Stimulated activated naive B cell treated with anti-CD40 and anti-IgM and Interleukin-4, amounts not matched to agents 10 μg/mL and 1 μg/mL and 100 μg/mL, for 72 hours (primary cell): ENCODE measurements at places on chromosomes 7 and 10.
A peak's percentile ranks its signal among the peaks of the same experiment; 100 is the strongest.

GRCh38 chr10:132223156-132223590, 36.4 kb downstream of the DPYSL4 start:
- H3K27ac ChIP-seq = no peak overlapping the region
- H3K36me3 ChIP-seq = peaks cover 24% of the 10 kb centered on the region
- H3K27me3 ChIP-seq = no peaks in the 10 kb centered on the region
- no peak overlapping the region for H3K4me3 ChIP-seq
- peak; percentile 58 for DNase-seq

DNA sequence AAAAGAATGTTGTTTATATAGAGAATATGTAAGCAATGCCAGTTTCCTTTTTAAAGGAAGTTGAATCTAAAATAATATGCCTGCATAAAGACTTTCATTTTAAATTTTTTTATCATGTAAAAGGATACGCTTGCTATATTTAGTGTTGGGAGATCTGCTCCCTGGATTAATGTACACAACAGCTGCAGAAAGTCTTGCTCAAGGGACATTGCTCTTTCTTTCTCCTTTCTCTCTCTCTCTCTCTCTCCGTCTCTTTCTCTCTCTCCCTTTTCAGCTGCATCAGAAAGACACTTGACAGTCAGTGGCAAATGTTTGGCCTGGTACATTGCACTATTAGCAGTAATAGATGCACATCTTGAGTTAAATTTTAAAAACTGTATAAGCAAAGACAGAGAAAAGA, 739 bp downstream of the MYPN start:
- no peak for DNase-seq
- H3K36me3 ChIP-seq = no peaks in the 10 kb centered on the region
- no peaks in the 10 kb centered on the region for H3K27me3 ChIP-seq
- no peak overlapping the region for H3K27ac ChIP-seq
- peaks cover 2% of the 10 kb centered on the region for H3K4me1 ChIP-seq

- no peak for DNase-seq
- no peak overlapping the region for H3K27ac ChIP-seq
- H3K4me1 ChIP-seq = peaks cover 6% of the 10 kb centered on the region
- H3K27me3 ChIP-seq = peaks cover 33% of the 10 kb centered on the region
- no peak overlapping the region for H3K4me3 ChIP-seq
- H3K36me3 ChIP-seq = no peaks in the 10 kb centered on the region
These were observed 352.8 kb downstream of the KCNMA1 start for GRCh38 chr10:77284797-77285196.

DNA sequence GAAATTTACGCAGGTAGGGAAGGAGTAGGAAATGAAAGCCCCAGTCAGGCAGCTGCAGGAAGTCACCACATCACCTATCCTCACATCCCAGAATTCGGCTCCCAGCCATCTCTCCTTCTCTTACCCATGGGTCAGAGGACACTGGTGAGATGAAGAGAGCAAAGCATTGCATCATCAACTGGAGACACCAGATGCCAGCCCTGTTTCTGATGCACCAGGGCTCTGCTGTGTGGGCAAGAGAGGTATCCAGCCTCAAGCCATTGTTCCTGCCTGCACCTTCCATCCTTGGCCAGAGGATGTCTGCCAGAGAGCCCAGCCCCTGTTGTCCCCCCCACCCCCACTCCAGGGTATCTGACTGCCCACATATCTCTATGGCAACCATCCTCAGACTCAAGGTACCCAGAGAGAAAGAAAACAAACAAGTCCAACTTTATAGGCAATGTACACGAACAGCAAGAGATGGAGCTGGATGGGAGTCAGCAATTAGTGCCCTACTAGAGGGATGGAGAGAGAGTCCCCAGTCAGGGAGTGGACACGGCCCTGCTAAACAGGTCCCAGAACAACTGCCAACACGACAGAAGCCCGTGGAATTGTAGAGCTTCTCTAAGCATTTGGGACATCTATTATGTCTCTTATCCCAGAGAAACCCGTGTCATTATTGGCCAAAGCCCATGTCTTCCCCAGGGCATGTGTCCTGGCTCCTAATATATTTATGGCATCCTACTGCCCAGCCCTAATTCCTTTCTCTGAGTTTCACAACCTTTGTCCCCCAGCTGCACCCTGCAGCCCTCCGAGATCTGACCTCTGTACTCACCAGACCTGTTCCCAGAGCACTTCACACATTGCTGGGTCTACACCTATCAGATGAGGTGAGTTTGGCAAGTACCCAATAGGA, 2.8 kb downstream of the CAMK2G start:
- peaks cover 32% of the 10 kb centered on the region for H3K36me3 ChIP-seq
- no peak for DNase-seq
- peak overlapping the region; percentile 14 for H3K27ac ChIP-seq
- no peaks in the 10 kb centered on the region for H3K27me3 ChIP-seq
- peaks cover 77% of the 10 kb centered on the region for H3K4me1 ChIP-seq

DNA sequence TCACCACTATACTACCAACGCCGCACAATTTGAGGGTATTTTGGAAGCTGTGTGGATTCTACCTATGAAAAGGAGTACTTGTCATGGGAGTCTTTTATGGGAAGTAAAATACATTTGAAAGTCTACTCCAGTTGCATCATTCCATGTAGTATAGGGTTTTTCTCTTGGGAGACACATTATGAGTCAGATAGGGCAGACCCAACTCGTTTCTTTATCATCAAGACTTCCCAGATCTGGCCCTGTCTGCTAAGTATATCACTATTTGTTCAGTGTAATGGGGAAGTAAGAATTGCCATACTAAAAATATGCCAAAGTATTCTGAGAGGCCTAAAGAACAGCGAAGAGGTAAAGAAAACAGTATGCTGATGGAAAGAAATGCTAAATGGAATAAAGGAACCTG, 144.2 kb downstream of the SPAG6 start:
- H3K36me3 ChIP-seq = no peaks in the 10 kb centered on the region
- H3K4me3 ChIP-seq = no peak overlapping the region
- DNase-seq = no peak
- peaks cover 23% of the 10 kb centered on the region for H3K4me1 ChIP-seq

DNA sequence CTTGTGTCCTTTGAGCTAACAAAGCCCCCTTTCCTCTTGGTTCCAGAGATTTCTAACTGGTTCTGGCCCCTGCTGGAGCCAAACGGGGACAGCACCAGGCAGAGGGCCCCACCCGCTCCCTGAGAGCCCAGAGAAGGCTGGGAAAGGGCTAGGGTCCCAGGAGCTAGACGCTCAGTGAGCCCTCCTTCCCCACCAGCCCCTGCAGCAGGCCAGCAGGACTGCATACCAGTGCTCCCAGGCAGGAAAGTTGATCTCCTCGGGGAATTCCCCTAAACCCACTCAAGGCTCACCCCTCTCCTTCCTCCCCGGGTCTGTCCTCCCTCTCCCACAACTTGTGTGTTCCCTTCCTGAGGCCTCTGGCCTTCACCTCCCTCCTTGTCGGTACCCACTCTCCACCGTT, 47.7 kb downstream of the PAX2 start:
- no peak for DNase-seq
- H3K4me1 ChIP-seq = no peaks in the 10 kb centered on the region
- H3K27me3 ChIP-seq = peaks cover 39% of the 10 kb centered on the region
- no peak overlapping the region for H3K4me3 ChIP-seq
- H3K36me3 ChIP-seq = no peaks in the 10 kb centered on the region
- H3K27ac ChIP-seq = no peak overlapping the region

GRCh38 chr10:118924493-118924892, 105.0 kb upstream of the NANOS1 start:
- H3K27me3 ChIP-seq = peaks cover 37% of the 10 kb centered on the region
- H3K27ac ChIP-seq = no peak overlapping the region

DNA sequence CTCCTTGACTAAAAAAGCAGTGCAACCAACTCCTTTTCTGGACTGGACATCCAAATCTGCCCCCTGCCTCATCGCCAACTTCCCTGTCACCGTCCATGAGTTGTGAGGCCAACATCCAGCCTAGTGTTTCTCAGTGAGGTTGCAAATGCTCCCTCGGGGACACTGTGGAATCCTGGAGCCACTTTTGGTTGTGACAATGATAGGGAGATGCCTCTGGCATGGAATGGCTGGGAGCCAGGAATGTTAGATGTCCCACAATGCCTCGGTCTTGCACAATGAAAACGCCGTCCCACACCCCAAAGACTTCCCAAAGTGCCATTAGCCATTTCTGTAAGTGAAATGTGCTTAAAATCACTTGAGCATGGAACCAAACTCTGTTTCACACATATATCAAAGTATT, 105.2 kb downstream of the OSBPL3 start:
- H3K27me3 ChIP-seq = no peaks in the 10 kb centered on the region
- H3K27ac ChIP-seq = no peak overlapping the region
- no peak for DNase-seq
- peaks cover 16% of the 10 kb centered on the region for H3K4me1 ChIP-seq
- peaks cover 17% of the 10 kb centered on the region for H3K36me3 ChIP-seq

GRCh38 chr10:133613699-133614098, 12.9 kb downstream of the FRG2B start:
- no peaks in the 10 kb centered on the region for H3K36me3 ChIP-seq
- peaks cover 43% of the 10 kb centered on the region for H3K27me3 ChIP-seq

- no peaks in the 10 kb centered on the region for H3K4me1 ChIP-seq
- H3K27ac ChIP-seq = no peak overlapping the region
- no peaks in the 10 kb centered on the region for H3K36me3 ChIP-seq
These were observed 163.3 kb downstream of the IPMK start for GRCh38 chr10:58104351-58104751.

DNA sequence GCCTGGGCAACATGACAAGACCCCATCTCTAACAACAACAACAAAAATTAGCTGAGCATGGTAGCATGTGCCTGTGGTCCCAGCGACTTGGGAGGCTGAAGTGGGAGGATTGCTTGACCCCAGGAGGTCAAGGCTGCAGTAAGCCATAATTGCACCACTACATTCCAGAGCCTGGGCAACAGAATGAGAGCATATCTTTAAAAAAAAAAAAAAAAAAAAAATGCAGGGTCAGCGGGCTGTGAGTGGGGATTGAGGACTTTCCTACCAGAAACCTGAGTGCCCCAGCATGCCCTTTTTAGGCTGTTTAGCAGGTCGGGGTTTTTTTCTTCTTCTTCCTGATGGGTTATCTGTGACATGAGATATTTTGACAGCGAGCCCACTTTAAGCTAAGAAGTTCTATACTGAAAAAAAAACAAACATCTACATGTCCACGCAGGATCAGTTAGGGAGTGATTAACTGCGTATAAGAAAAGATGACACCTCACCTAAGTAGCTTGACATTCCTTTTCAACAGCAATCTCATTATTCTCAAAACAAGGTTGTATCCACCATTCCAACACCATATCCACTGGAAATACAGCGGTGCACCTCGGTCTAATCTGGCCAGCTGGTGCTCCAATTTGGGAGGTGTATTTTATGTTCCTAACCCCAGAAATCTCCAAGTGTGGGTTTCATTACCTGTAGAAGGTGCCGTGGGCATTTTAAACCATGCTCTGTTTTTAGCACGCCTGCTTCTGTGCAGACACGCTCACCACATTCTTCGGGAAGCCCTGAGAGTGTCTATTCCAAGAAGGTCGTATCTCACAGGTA, 13.8 kb upstream of the RFC2 start:
- H3K4me1 ChIP-seq = peaks cover 43% of the 10 kb centered on the region
- no peak overlapping the region for H3K27ac ChIP-seq
- DNase-seq = no peak
- H3K27me3 ChIP-seq = no peaks in the 10 kb centered on the region

DNA sequence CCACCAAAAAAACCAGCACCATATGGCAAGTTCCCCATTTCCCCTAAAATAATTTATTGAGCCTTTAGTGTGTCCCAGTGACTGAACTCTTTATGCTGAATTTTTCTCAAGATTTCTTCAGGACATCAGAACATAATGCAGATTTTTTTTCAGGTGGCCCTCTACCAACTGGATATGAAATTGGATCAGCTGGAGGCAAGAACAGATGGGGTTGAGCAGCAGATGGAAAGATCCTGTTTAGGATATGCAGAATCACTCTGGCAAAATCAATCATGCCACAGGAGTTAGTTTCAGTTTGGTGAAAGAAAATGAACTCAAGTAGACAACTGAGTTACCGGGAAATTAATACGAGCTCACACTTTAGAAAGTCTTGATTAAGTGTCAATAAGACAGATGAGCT, 761.5 kb upstream of the C7orf33 start:
- DNase-seq = no peak
- H3K36me3 ChIP-seq = no peaks in the 10 kb centered on the region
- no peak overlapping the region for H3K27ac ChIP-seq
- H3K4me1 ChIP-seq = no peaks in the 10 kb centered on the region
- H3K4me3 ChIP-seq = no peak overlapping the region

DNA sequence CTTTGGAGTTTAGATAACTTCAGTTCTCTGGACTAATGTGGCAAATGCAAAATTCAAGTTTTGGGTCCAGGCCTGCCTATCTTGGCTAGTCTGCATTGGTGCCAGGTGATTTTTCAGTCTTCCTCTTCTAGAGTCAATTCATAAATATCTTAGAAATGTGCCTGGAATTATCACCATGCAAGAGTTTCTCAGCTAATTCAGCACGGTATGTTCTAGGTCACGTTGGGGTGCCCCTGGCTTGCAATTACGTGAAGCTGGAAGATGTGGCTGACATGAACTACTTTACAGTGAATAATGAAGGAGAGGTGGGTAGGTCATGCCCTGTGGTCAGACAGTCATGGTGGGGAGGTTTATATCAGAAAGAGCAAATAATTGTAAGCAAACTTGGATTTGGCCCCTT, 25.0 kb downstream of the ZDHHC6 start:
- H3K4me3 ChIP-seq = no peak overlapping the region
- H3K27me3 ChIP-seq = no peaks in the 10 kb centered on the region
- H3K4me1 ChIP-seq = peaks cover 11% of the 10 kb centered on the region
- no peak for DNase-seq

DNA sequence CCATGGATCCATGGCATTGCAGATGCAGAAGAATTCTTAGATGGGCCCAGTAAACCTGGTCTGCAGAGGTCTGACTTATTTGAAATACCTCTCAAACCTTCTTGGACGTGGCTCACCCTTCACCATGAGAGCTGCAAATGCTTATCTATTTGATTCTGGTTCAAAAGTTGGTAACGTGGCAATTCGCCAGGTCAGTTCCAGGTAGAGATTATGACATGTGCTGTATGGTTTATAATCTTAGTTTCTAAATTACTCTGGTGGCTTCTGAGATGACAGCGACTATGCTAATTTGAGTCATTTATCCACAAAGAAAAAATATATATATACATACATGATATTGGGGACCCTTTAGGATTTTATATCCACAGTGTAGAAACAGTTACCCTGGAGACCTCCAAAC, 68.8 kb downstream of the NRP1 start:
- H3K36me3 ChIP-seq = no peaks in the 10 kb centered on the region
- no peaks in the 10 kb centered on the region for H3K4me1 ChIP-seq
- H3K4me3 ChIP-seq = no peak overlapping the region
- no peak for DNase-seq
- no peak overlapping the region for H3K27ac ChIP-seq

DNA sequence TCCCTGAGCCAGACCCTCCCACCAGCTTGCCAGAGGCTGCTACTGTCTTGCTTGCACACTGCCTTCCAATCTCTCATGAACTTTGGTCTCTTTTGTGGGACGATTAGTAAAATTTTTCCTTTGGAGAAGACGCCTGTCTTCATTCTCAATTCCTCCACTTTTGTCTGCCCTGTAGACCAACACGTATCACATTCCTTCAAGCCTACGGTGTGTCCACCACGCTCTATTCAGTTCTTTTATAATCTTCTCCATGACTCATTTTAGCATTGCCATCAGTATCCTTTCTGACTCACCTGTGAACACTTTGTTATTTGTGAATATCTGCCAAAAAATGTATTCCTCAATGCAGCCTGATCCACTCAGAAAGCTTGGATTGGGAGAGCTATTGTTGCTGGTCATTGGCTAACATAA, 1.4 kb downstream of the GIMAP5 start:
- no peak for DNase-seq
- H3K27ac ChIP-seq = no peak overlapping the region
- H3K4me3 ChIP-seq = no peak overlapping the region
- H3K36me3 ChIP-seq = no peaks in the 10 kb centered on the region

- no peak overlapping the region for H3K4me3 ChIP-seq
- H3K4me1 ChIP-seq = peaks cover 23% of the 10 kb centered on the region
- no peaks in the 10 kb centered on the region for H3K36me3 ChIP-seq
- H3K27ac ChIP-seq = no peak overlapping the region
These were observed 238.2 kb downstream of the PTEN start for GRCh38 chr10:88101666-88102065.
